ENCODE measurements at places on chromosomes 2 and 18.

DNA sequence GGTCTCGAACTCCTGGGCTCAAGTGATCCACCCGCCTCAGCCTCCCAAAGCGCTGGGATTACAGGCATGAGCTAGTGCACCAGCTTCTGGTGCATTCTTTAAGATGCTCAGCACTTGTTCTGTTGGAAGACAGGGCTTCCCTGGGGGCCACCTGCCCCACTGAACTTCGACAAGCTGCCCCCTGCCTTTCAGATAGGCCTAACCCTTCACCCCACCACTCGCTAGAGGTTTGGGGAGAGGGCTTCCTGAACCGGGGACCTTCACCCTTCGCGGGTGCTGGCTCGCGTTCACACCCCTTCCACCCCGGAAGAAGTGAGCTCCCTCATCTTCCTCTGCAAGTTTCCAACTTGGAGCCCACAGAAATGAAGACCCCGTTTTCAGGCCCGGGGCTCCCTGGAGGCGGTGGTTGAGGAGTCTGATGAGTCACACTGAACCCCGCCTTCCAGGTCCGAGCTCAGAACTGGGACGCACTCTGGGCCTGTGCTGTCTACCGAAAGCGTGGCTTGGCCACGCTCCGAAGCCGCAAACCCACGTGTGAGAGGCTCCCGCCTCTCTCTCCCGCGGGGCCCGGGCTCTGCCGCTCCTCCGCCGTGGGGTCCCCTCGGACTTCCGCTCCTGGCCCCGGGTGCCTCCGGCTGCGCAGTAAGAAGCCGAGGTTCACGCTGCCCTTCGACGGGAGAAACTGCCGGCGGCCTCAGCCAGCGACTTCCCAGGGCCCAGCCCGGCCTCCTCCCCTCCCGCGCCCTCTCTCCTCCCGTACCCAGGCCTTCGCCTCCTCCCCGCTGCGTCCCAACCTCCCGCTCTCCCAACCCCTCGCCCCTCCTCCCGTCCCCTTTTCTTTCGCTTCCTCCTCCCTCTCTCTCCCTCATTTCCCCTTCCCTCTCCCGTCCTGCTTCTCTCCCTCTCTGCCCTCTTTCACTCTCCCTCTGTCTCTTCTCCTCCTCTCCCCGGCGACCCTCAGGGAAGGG is 47.5 kb upstream of the SP3 start:
- DNase-seq, result peak; percentile 30

DNA sequence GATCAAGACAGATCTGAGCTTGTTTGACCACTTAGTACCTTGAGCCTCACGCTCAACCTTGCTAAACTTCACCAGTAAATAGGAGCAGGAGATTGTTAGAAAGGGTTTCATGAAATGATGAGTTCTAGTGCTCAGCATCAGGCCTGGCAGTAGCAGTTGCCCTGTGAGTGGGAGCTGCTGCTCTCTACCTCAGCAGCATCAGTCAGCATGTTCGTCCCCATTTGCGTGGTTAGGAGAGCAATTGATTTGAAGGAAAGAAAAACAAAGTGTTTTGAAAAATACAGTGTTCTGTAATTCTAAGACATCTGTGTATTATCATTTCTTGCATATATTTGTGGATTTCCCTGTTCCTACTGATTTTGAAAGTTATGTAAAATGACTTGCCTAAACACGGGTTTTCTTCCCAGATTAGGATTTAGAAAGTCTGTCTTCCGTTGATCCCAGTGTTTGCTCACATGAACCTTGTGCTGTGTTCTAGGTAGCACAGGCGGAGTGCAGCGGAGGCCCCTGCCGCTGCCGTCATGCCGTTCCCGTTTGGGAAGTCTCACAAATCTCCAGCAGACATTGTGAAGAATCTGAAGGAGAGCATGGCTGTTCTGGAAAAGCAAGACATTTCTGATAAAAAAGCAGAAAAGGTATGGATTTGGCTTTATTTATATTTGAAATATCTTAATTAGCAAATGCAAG is 47.0 kb downstream of the CAB39 start:
- DNase-seq, result no peak

GRCh38 chr2:2324565-2325101 is 6.4 kb downstream of the MYT1L start:
- DNase-seq, result no peak

DNA sequence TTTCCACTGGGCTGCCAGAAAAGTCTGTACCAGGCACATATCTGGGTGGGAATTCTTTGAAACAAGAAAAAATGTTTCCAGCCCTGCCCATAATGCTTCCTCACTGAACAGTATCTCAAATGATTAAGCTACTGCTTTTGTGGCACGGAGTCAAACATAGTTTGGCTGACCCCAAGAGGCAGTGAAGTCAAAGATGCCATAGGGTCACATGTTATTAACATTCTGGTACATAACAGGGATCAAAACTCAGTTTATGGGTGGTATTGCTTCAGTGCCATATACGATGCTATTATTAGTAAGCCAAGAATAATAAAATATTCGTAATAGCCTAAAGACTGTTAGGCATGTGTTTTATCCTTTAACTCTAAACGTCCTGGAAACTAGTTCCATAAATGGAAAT is 112.4 kb downstream of the FEZ2 start:
- DNase-seq, result no peak

DNA sequence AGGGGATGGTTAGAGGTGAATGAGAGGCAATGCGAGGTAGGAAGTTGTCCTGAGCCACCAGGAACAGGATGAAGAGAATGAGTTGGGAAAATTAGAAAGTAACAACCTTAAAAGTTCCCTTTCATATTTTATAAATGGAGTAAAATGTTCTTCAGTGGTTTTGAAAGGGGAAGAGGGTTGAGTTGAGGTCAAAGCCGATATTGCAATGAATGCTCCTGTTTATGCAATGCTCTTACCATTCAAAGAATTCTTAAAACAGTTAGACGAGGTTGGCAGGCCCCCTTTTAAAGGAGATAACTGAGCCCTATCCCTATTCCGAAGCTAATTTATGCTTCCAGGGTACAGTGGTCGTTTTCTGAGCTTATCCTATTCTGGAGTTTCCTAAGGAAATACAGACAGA is 2110.3 kb upstream of the CELF4 start:
- DNase-seq, result no peak

DNA sequence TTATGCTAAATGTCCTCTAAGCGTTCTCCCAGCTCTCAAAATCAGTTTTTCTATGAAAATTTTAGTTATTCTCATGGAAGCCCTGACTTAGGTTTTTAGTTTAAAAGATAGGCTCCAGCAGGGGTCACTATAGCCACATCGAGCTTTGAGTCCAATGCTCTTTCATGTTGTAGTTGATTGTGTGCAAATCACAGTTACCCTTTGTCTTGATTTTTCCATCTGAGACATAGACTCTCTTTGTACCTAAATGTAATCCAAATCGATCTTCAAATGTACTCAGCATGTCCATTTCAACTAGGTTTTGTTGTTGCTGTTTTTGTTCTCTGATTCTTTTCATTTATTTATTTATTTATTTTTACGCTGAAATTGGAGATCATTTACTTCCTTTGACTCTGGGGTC is 26.4 kb upstream of the MSTN start:
- DNase-seq, result peak; percentile 57

DNA sequence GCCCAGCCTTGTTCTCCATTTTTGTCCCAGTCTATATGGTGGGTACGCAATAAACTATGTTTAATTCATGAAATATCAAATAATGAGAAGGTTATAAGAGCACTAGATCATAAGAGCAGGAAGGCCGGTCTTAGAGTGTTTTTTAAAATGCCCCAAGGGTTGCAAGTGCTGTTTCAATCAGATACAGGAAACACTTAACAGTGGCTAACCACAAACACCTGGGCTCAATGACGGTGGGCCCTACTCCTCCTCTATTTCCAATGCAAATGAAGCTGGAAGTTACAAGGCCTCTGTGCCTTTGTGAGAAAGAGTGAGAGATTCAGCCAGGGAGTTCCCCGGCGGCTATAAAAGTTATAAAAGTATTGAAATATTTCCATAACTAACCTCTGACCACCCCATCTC is 18.9 kb upstream of the WDR33 start:
- DNase-seq, result no peak

- DNase-seq, result no peak
These were observed 608.1 kb upstream of the REG3G start for GRCh38 chr2:78417355-78417754.

GRCh38 chr18:73549236-73549635 is 598.4 kb downstream of the FBXO15 start:
- DNase-seq, result no peak

DNA sequence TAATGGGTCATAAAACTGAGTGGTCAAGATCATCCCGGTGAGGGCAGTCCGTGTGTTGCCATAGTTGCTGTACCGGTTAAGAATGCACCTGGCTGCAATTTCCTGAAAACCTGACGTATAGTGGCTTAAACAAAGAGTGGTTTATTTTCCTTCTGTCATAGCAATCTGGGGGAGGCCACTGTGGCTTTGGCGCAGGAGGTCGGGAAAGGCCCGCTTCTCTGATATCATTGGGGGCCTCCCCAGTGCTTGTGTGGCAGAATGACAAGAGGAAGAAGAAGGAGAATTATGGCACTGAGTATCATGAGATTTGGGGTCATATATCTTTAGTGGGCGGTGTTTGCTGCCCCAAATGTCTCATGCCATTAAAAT is 4.4 kb downstream of the C2orf92 start:
- no peak for DNase-seq

GRCh38 chr2:36965206-36965605 is 1.1 kb downstream of the STRN start:
- DNase-seq, result no peak

- no peak for DNase-seq
These were observed 42.2 kb upstream of the EPG5 start for GRCh38 chr18:46009125-46009840.

- DNase-seq, result peak; percentile 51
These were observed 35.4 kb upstream of the REEP1 start for GRCh38 chr2:86372641-86373502.

DNA sequence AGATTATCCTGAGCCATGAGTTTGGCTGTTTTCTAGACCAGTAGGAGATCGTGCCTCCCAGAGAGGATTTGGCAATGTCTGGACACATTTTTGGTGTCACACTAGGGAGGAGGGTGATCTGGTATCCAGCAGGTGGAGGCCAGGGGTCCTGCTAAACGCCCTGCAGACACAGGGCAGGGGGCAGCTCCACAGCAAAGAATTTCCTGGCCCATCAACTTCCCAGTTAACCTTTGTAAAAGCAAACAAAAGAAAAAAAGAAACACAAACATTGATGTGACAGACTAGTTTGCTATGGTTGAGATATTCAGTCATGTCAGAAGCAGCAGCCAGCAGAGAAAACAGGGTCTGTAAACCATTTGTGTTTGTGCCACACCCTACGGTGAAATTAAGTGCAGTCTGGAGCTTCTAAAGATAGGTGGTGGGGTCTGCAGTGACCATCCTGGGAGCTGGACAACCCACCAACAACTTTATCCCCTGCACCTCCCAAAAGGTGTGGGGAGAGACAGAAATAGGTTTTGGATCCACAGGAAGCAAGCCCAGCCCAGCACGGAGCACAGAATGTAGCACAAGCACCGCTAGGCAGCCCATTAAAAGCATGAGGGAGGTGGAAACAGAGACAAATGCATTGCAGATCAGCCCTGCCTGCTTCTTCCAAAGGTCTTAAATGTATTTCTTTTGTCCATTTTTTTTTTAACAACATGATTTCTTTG is 232.5 kb downstream of the MYT1L start:
- DNase-seq, result no peak

GRCh38 chr2:178155524-178155923 is 38.8 kb upstream of the OSBPL6 start:
- no peak for DNase-seq

- peak; percentile 66 for DNase-seq
These were observed 45.5 kb downstream of the DDX1 start for GRCh38 chr2:15636972-15637785.

- DNase-seq, result no peak
These were observed 451.4 kb upstream of the ST6GAL2 start for GRCh38 chr2:107337209-107337898.

GRCh38 chr2:12451726-12452125 is 265.0 kb upstream of the TRIB2 start:
- DNase-seq, result no peak

GRCh38 chr18:64717026-64717425 is 568.1 kb upstream of the LINC00305 start:
- no peak for DNase-seq

GRCh38 chr2:117820444-117820843 is 6.0 kb downstream of the DDX18 start:
- DNase-seq, result no peak
